Fibroblast of the conjunctiva (primary cell): ENCODE measurements at places on chromosomes 1 and 21.
A peak's percentile ranks its signal among the peaks of the same experiment; 100 is the strongest.

- peak; percentile 87 for DNase-seq
These were observed 16.6 kb upstream of the RIPPLY3 start for GRCh38 chr21:36989699-36990507.

DNA sequence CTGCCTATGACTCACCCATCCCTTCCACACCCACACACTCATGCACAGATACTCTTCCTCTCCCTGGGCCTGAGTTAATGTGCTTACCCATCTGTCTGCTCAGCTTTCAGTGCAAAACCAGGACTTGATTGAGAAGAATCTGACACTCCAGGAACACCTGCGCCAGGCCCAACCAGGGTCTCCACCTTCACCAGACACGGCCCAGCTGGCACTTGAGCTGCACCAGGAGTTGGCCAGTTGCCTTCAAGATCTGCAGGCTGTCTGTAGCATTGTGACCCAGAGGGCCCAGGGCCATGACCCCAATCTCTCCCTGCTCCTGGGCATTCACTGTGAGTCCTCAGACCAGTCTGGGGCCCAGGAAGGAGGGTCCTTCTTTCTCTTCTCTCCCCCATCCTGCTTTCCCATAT is 3.5 kb upstream of the SH3BGRL3 start:
- no peak for DNase-seq

DNA sequence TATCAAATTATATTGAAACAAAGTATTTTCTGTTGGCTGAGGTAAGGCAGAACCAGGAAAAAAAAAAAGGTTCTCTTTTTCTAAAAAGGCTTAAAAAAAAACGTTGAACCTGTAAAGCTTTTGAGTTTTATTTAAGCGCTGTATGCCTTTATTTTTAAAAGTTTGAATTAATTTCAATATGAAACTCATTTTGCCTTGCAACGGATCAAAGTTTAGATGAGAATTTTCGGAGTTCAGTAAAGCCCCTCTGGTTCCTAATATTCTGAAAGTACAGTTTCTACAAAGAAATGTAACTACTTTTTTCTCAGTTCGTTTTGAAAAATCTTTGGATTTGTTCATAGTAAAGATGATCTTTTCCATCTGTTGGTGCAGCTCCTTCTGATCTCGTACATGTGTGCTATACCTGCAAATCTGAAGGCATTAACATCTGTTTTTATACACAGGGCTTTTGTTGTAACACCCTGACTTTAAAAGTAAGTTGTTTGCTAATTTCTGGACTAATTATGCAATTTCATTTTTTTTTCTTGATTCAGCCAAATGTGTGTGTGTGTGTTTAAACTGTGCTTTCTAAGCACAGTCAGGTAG is 1.7 kb downstream of the ZBTB18 start:
- DNase-seq, result no peak

DNA sequence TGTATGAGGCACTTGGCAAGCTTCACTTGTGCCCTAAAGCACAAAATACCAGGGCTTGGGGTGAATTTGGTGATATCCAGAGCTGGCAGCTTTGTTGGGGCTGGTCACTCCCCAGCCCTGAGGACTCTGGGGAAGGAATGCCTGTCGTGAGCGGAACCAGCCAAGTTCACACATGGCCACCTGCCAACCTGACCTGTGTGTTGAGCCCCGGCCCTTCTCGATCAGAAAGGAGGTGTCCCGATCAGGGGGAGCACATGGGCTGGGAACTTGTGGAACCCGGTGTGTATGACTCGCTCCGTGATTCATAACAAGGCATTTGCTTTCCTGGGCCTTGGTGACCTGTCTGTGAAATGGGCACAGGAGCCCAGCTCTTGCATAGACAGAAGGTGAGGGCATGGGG is 43.1 kb downstream of the AGPAT3 start:
- no peak for DNase-seq

DNA sequence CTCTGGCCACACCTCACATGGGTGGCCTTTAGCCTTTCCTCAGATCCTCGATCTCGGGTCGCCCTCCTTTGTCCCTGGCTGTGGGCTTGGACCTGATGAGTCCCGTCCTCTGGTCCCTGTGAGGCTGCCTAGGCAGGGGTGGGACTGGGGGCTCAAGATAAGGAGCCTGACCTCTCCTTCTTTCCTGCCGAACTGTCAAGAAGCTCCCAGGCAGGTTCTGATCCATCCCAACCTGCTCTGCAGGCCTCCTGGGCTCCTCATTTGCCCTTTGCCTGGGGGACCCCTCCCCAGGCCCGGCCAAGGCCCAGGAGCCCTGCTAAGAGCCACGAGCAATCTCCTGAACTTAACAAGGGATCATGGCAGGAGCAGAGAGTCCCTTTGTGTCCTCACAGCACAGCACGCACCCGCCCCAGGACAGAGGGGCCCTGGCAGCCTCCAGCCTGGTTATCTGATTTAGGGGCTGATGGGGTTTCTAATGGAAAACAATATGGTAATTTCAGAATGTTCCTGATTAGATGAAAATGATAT is 82.4 kb upstream of the POU3F1 start:
- no peak for DNase-seq

- DNase-seq, result no peak
These were observed 93.3 kb downstream of the DDX20 start for GRCh38 chr1:111848852-111849545.

GRCh38 chr1:96580920-96581319 is 140.7 kb upstream of the PTBP2 start:
- no peak for DNase-seq

GRCh38 chr1:51210055-51210454 is 26.0 kb upstream of the RNF11 start:
- DNase-seq, result no peak

DNA sequence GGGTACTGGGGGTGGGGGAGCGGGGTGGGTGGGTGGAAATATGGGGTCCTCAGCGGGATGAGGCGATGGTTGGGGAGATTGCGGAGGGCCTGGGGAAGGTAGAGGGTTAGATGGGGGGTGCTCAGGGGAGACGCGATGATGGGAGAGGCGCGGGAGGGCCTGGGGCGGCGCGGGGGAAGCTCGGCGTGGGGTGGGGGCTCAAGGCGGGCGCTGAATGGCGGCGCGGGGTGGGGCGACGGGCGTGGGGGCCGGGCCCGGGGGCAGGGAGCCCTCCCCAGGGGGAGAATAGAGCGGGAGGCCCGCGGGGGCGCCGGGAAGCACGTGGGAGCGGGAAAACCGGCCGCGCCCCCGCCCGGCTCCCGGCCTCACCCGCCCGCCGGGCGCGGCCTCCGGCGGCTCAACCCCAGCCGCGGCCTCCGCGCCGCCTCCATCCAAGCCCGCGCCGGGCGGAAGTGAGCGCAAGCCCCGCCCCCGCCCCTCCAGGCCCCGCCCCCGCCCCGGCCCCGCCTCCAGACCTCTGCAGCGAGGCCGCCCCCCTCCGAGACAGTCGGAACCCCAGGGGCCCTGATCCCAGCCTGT is at the start of gene FAAP20:
FAAP20 (minus strand) TSS at position 454 of the 579 bp plus-strand sequence; CDS start at position 431, 23 bp downstream.
- DNase-seq, result no peak

GRCh38 chr1:205711105-205712048 is 31.1 kb upstream of the SLC45A3 start:
- DNase-seq, result peak; percentile 75

DNA sequence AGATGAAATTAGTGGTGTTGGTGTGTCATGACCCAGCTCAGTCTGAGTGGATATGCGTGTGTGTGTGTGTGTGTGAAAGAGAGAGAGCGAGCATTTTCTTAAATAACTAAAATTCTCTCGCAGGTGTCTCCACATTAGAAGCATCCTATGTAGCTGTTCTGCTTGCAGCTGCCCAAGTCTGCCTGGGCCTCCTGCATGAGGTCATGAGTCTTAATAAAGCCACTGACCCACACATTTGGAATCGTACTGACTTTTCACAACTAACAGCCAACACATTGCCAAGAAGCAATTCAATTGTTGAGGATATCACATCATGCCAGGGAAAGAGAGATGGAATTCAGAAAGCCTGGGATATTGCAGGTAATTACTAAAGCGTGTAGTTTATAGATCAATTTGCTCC is 238.2 kb upstream of the AJAP1 start:
- no peak for DNase-seq

DNA sequence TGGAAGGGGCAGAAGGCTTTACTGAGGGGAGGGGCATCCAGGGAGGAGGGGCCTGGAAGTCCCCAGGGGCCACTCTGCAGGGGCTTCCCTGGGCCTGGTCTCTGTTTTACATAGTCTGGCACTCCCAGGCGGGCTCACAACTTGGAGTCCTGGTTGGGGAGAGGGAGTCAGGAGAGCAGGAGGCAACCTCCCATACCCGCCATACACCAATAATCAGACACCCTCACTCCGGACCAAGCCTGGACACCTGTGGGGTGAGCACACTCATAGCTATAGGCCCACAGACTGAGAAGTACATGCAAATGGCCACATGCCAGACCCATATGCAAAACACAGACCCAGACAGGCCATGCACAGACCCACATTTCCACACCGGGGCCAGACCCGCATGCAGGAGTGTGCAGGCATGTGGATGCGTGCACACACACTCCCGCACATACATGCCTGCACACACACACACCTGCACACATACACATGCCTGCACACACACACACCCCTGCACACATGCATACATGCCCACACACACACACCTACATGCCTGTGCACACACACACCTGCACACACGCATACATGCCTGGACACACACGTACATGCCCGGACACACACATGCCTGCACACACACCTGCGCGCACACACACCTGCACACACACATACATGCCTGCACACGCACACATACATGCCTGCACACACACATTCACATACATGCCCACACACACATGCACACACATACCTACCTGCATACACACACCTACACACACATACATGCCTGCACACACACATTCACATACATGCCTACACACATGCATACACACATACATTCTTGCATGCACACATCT is 89.5 kb upstream of the RUNX3 start:
- DNase-seq, result no peak

DNA sequence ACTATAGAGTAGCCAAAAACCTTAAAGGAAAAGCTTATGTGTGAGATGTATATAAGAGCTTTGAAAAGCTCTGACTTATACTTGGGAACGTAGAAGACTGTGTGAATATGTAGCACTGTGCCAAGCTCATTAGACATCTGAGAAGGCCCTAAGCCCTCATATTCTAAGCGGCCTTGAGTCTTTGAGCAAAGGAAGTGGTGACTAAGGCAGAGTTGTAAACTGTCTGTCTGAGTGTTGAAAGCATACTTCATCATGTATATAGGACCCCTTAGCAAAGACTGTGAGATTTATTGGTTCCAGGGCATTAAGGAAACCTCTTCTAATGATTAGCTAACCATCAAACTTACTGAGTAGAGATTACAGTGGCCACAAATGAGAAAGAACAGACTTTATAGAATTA is 153.3 kb upstream of the LYPLAL1 start:
- DNase-seq, result no peak

- no peak for DNase-seq
These were observed 26.5 kb downstream of the CAP1 start for GRCh38 chr1:40067023-40067422.

DNA sequence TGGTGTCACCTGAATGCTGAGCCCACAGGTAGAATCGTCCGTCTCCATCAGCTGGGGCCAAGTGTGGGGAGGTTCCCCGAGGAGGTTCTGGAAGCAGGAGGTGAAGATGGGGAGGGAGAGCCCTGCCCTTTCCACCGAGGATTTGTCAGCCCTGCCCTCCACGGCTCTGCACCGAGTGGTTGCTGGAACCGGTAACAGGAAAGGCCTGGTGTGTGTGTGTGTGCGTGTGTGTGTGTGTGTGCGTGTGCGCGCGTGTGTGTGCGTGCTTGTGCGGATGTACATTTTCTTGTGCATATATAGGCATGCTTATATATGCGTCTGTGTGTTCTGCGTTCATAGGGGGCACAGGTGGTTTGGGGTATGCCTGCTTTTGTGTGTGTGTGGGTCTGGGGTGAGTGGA is 3.5 kb downstream of the NBL1 start:
- DNase-seq, result no peak

DNA sequence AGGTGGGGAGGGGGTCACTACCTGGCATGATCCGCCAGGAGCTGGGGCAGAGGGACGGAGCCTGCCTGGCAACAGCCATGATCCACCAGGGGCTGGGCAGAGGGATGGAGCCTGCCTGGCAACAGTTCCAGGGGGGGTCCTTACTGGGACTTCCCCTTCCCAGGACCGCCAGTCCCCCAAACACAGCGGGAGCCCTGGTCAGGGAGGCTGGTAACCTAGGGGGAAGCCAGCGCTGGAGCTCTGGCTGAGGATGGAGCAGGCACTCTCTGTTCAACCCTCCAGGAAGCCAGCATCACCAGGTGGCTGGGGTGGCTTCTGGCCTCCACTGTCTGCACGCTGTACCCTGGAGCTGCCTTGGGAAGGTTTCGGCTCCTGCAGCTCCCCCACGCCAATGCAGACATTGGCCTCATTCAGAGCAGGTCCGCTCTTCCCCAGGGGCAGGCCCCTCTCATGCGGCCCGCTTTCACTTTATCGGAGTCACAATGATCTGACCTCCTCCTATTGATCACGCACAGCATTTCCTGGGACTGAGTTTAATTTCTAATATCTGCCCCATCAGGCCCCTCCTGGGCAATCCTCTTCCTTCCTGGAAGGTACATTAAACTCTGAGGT is 68.4 kb upstream of the ABCG1 start:
- DNase-seq, result no peak

DNA sequence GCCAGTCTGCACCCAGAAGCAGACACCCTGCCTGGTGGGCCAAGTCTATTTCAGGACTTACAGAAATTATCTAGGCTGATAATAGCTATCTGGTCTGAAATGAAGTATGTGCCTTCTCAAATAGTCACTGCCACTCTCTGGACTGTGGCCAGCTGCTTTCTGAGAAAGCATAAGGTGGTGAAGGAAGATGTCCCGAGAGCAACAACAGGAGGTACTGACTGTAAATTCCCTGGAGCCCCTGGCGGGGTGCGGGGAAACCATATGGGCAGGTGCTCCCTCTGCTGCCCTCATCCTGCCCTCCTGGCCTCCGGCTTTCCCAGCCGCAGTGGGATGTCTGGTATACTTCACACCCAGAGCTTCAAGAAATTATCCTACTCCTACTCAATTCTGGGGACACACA is 86.8 kb downstream of the TGFBR3 start:
- no peak for DNase-seq

DNA sequence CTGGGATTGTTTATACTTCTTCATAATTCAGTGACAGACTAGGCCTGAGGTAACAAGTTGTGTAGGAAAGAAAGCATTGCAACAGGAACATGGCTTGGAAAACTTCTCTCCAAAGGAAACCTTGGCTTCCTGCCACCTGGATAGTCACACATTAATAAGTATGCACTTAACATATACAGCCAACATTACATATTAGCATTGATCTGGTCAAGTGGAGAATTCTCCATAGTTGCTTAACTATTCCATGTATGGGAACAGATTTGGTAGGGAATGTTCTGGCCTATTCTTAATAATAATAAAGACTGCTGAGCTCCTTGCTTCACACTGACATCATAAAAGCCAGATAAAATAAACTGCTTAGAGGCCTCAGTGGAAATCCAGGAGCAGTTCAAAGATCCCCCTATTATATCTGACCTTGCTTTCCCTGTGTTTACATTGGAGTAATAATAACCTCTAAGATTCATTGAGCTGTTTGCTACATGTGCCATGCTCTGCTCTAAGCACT is 27.2 kb upstream of the NFIA start:
- DNase-seq, result no peak
